ENCODE measurements at places on chromosomes 7 and 10.

GRCh38 chr10:126518218-126519080 lies 130.2 kb upstream of the ADAM12 start:
- peak; percentile 33 for DNase-seq

DNA sequence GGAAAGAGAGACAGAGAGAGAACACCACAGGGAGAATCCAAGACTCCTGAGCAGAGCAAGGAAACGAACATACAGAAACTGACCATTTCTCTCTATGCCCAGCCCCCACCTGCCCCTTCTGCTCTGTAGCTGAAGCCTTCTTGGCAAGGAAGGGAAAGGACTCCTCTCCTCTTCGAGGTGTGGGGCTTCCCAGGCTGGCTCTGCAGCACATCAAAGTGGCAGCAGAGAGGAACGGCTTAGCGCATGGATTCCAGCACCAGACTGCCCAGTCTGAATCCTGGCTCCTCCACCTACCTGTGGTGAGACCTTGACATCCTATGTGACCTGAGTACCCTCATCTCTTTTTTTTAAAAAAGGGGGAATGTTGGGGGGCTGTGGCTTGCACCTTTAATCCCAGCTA lies 69.4 kb downstream of the SH3PXD2A start:
- DNase-seq = no peak

DNA sequence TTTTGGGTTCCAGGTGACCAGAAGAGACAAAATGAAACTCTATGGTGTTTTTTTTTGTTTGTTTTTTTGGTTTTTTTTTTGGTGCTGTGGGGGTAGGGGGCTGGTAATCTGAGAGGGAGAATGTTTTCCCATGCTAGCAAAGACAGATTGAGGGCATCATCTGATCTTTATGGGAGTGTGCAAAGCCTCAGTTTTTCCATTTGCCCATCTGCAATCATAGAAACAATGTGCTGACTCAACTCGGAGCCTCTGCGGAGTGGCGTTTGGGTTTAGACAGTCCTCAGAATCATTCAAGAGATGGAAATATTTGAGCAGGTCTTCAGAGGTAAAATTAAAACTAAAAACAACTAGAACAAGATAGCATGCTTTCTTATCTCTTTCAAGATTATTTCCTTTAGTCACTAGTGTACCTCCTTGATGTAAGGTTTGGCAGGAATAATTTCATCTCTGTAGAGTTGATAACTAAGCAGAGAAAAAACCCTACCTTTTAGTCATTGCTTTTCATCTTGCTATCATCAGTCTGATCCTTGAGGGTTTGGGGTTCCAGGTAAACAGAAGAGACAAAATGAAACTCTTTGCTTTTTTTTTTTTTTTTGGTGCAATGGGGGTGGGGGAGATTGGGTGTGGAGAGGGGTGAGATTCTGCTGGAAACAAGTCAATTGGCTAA lies 18.0 kb downstream of the CNNM2 start:
- no peak for DNase-seq

DNA sequence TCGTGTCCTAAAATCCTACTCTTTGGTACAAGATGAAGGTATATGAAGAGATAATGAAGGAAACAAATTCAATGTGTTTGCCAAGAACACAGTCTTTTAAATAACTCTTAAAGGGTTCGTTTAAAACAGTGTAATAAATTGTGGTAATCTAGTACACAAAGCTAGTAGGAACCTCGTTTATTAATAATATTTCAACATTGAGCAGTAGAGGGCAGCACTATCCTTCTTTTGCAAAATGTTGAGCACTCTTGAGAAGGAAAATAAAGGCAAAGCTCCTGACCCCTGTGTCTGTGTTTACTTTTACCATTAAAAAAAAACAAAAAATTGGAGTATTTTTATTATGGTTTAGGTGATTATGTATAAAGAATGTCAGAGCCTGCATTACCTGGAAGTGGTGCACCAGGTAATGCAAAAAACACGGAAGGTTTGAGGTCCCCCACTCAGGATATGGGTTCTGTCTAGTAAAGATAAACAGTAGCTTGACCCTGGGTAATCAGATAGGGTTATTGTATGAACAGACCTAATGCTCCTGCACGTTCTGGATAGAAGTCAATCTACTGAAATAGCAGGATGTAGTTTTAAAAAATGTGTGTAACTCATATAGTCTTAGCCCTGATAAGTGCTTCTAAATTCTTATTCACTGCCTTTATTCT lies 5.7 kb upstream of the GOT1 start:
- peak; percentile 63 for DNase-seq

DNA sequence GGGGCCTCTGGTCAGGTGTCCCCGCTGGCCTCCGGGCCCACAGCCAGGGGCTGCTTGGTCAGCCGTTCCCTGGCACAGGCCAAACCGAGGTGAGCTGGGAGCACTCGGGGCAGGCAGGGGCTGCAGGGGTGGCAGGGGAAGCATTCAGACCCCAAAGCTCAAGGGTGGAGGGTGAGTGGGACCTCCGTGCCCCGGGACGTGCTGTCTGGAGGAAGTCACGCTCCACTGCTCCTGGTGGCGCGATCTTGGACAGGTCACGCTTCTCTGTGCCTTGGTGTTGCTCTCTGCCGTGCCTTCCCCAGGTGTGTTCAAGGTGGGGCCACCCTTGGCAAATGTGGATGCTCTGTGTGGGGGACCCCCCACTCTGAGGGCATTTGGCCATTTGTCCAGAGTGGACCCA lies 24.6 kb upstream of the ELFN1 start:
- DNase-seq = no peak

DNA sequence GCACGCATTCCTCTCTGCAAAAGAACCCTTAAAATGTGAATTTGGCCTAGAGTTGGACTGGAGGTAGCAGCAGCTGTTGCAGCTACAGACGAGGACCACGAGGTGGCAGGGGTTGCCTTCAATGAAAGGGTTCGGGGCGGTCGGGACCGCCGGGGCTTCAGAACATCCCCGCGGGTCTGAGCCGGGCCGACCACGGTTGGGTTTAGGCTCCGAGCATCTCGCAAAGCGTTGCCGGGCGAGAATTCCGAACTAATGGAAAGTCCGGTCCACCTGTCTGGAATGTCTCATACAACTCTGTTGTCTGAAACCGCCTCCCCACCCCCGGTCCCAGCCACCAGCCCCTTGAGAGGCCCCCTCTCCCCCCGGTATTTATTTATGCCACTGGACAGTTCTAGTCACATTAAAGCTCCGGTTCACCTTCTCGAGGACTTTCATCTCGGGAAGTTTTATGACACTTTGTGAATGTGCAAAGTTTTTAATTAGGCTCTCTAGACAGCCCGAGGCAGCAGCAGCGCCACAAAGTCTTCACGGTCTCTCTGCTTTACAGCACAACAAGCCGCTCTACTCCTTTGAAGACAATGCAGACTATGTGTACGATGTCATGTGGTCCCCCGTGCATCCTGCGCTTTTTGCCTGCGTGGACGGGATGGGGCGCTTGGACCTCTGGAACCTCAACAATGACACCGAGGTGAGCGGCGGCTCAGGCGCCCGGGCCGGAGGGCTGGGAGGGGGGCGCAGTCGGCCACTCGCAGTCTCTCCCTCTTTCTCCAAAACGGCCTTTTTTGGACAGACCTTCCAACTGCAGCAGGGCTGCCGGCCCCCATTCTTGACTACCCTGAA lies 246.2 kb downstream of the SLC25A13 start:
- peak; percentile 87 for DNase-seq

- DNase-seq = peak; percentile 95
These were observed at the start of gene ZNF212 for GRCh38 chr7:149239345-149240143. ZNF212 (plus strand) TSS chr7:149239651; CDS start chr7:149239779, 128 bp downstream.

DNA sequence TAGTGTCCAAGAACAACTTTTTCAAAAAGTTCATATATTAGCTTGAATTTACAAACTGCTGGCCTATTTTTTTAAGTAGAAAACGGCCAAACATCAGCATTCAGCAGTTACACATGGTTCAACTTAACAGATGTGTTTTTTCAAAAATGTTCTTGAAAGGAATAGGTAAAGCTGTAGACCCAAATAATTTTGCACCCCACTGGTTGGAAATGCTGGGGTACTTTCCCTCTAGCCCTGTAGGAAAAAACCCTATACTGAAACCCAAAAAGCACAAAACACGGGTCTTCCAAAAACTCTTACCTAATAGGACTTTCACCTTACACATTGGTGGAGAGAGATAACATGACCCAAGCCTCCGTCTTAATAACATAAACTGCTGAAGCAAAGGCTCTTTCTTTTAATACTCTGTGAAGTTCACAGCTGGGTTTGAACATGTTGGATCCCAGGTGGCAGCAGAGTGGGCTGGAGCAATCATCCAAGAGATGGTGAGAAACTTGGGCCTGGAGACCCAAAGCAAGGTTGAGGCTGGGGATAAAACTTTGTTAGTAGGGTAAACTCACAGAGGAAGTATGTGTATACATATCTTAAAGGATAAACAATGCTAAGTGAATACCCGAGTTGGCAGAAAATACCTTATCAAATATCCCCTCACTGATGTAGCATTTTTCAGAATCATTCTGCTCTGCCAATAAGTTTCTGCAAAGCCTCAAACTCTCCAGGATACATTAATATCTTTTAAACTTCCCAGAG lies 629 bp upstream of the DNAJC9 start:
- DNase-seq = no peak

DNA sequence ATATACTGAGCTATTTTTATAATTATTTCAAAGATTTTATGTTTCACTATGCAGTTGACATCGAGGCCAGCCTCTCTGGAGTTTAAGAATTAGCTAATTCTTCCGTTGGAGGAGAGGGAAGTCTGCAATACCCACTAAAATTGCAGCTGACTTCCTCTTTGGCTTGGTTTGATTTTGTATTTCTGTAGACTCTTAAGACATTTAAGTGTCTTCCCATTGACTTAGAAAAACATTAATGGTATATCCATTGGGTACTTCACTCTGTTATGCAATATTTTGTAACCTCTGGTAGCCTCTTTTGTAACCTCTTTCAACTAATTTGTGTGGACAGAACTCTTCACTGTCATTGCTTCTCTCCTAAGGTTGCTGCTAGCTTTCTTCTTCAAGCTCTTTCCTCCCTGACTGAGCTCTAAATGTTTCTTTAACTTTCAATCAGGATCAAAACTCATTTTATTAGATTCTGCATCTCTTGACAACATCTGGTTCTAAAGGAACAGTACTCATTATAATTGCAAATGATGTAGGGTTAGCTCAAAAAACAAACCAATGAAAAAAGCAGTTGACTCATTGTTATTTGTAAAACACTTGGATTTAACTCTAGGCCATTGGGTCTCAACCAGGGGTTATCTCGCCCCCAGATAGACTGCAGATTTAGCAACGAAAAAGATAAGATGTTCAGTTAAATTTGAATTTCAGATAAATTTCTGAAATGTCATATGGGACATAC lies 1.7 kb upstream of the ANKRD22 start:
- DNase-seq = no peak

DNA sequence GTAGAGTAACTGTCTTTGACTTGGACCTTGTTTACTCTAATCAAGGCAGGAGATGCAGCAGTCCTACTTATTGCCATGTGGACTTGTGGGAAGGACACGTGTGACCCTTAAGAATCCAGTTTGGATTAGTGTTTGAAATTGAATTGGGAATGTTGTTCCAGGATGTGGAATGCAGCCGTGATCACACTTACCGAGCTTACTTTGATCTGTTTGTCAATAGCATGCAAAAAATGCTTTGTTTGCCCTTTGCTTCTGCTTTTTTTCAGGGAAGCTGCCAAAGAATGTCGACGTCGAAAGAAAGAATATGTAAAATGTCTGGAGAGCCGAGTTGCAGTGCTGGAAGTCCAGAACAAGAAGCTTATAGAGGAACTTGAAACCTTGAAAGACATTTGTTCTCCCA lies 84.7 kb downstream of the CREM start:
- DNase-seq = peak; percentile 38

DNA sequence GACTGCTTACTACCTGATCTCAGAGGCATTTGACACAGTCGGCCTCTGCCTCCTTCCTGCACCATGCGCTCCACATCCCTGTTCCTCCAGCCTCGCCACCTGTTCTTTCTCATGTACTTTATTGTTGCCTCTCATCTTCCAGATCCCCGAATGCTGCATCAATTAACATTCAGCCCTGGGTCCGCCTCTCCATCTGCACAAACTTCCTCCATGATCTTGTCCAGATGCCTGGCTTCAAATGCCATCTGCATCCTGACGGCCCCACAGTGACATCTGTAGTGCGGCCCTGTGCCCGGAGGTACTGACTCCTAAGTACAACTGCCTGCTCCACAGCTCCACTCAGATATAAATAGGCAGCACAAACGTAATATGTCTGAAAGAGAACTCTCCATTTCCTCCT lies 51.2 kb upstream of the STK17A start:
- no peak for DNase-seq

- no peak for DNase-seq
These were observed 232.7 kb upstream of the CHRM2 start for GRCh38 chr7:136635751-136636150.

DNA sequence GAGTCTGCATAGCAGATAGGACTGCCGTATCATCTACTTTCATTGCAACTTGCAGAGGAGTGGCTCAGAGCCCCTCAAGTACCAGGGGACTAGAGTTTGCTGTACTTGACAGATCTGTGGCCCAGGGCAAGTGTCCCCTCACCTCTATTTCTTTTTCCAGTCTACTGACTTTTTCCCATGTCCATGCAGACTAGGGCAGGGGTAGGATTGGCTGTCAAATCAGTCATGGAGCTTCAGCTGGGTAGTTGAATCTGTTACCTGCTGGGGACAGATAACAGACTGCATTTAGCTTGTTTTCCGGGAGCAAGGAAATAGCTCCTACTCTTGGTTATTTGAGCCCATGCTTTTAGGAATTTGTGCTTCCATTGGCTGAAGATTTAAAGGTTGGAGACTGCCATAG lies 121.0 kb upstream of the CDK13 start:
- no peak for DNase-seq

DNA sequence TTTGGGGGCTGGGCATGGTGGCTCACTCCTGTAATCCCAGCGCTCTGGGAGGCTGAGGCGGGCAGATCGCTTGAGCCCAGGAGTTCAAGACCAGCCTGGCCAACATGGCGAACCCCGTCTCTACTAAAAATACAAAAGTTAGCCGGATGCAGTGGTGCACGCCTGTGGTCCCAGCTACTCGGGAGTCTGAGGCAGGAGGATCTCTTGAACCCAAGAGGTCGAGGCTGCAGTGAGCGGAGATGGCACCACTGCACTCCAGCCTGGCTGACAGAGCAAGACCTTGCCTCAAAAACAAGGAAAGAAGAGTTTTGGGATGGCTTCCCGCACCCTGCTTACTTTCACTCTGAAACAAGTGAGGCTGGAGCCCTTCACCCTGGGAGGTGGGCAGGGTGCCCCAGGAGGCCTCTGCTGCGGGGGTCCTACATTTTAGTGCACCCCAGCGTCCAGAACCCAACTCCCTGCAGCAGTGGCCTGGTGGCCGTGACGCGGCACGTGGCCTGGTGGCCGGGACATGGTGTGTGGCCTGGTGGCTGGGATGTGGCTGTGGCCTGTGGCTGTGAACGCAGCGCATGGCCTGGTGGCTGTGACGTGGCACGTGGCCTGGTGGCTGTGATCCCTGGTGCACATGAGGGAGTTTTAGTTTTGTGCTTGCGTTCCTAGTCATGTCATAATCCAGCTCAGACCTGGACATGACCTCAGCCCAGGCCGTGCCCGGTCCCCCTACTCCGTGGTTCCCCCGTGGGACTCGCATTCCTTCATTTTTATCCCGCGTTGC lies 9.3 kb downstream of the KNDC1 start:
- no peak for DNase-seq

DNA sequence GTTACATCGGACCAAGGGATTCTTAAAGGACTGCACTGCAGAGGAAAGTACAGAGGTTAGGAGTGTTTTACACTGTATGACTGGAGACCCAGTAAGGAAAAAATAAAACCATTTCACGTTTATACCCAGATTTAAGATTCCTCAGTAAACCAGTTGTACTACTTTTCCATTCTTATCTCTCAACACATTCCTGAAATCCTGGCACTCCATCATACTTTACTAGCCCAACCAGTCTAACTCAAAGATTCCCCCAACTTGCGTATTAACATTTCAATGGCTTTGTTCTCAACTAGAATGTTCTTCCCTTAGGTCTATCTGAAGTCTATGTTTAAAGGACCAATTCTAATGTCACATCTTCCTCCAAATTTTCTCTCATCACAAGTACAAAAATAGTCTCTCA lies 8.0 kb downstream of the CCDC186 start:
- no peak for DNase-seq

Measured in SK-MEL-5 (cell line).